ENCODE measurements at places on chromosomes 12 and 14. TPM values are rescaled to one million over a fixed set of nuclear protein-coding genes. Genes with fewer than 3 reads are reported as not detected.

Gene PRORP
- polyA plus RNA-seq = 36.7 TPM

DNA sequence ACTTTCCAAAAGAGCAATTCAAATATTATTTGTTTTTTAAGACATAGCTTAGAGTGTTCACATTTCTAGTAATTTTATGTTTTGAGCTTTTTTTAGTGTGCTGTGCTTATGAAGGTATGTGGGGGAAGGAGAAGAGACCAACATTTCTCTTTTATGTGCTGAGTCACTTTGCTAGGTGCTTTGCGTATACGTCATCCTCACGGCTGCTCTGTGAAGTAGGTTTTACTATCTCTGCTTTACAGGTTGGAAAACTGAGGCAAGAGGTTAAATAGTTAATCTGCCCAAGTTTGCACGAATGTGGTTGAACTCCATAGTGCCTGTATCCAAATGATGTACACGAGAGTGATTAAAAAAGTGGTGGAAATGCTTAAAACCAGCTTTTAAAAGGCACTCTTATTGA, 75.9 kb downstream of the AEBP2 start:
- H3K4me3 ChIP-seq = no peak overlapping the region
- H3K4me1 ChIP-seq = peaks cover 19% of the 10 kb centered on the region
- no peak for DNase-seq
- H3K36me3 ChIP-seq = peaks cover 4% of the 10 kb centered on the region

GRCh38 chr12:64649487-64649886, 39.2 kb downstream of the RASSF3 start:
- peak overlapping the region; percentile 39 for H3K27ac ChIP-seq
- peaks cover 67% of the 10 kb centered on the region for H3K4me1 ChIP-seq
- no peak overlapping the region for H3K4me3 ChIP-seq
- H3K36me3 ChIP-seq = peaks cover 9% of the 10 kb centered on the region
- no peak for DNase-seq

- H3K27ac ChIP-seq = peak overlapping the region; percentile 98
- peaks cover 30% of the 10 kb centered on the region for H3K27me3 ChIP-seq
- H3K36me3 ChIP-seq = peaks cover 5% of the 10 kb centered on the region
- H3K4me1 ChIP-seq = peaks cover 96% of the 10 kb centered on the region
- H3K4me3 ChIP-seq = peak overlapping the region; percentile 91
Observed at GRCh38 chr12:111435661-111436201, 30.0 kb downstream of the SH2B3 start.

- no peak for DNase-seq
Observed at GRCh38 chr12:53504004-53504920, 3.0 kb downstream of the NPFF start.

Gene JAG2
- 0.17 TPM for polyA plus RNA-seq

Gene SRRM4
- polyA plus RNA-seq = not detected

Gene PRH2
- not detected for polyA plus RNA-seq
